Esophagus squamous epithelium (tissue), 5 donors: ENCODE measurements at places on chromosomes 16 and 17.

DNA sequence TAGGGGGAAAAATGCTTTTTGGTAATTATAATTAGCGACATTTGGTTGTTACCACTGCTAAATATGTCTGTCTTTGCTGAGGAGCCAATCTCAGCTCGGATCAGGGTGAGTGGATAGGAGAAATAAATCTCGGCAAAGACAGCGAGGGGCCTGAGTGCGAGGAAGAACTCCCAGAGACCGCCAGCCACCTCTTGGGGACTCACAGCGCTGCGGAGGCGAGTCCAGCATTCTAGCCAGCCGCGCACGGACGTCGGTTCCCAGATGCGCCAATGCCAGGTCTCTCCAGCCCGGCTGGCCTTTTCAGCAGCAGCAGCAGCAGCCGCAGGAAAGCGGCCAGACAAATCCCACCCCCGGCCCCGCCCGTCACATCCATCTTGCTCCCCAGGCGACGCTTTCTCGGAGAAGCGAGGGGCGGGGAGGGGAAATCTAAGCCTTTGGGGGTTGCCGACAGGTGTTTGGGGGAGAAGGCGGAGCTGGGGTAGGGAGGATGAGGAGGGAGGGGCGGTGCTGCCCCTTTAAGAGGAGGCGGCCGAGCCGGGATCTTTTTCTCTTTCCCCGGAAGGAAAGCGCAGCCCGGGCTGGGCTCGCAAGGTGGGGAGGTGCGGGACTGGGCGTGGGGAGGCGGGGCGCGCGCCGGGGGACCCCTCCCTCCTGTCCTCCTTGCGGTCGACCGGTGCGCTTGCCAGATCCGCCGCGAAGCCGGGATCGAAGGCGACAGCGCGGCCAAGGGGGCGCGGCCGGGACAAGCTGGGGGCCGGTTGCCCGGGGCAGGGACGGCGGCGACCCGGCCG lies at the start of gene ITGA3:
Gene ITGA3, plus strand, starts transcription at position 685 of the 791 bp plus-strand sequence. CDS start 330 bp downstream, outside the sequence.
- no peak for DNase-seq
- H3K36me3 ChIP-seq, result no peaks in the 10 kb centered on the region
- H3K4me3 ChIP-seq, result peak within 1 kb of the TSS; percentile 84
- H3K27ac ChIP-seq, result peak within 1 kb of the TSS; percentile 95
- H3K27me3 ChIP-seq, result no peaks in the 10 kb centered on the region

- H3K36me3 ChIP-seq, result peaks cover 30% of the 10 kb centered on the region
- no peak overlapping the region for H3K27ac ChIP-seq
- no peak for DNase-seq
- H3K4me1 ChIP-seq, result no peaks in the 10 kb centered on the region
- H3K27me3 ChIP-seq, result no peaks in the 10 kb centered on the region
- no peak overlapping the region for H3K4me3 ChIP-seq
Observed at GRCh38 chr16:89550421-89551007, 10.0 kb upstream of the RPL13 start.

DNA sequence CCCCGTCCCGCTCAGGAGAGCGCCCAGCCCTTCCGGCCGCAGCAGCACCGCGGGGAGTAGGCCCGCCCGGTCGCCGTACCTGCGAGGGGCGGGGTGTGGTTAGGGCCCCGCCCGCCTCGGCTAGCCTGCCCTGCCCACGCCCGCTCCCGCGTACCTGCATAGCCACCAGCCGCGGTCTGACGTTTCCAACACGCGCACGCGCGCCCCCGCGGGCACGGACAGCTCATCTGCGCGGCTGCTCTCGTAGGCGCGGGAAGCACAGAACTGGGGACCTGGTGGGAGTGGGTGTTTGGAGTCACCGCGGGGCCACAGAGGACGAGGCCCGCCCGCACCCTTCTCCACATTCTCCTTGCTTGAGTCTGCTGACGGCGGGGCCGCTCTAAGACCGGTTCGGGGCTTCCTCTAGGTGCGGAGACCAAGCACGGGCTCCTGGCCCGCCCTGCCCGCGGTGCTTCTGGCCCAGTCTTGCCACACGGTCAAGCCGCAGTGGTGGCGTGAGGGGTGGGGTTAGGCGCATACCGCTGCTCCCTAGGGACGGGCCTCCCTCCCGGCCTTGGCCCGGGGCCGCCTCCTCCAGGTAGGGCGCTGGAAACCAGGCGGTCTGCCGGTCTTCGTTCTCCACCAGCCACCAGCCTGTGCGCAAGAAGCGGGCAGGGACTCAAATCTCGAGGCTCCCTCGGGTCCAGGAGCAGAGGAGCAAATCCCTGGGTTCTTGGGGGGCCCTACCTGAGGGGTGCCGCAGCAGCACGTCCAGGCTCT lies 1.8 kb downstream of the NOXO1 start:
- H3K4me3 ChIP-seq, result peak overlapping the region; percentile 50
- no peak for DNase-seq
- H3K27ac ChIP-seq, result peak overlapping the region; percentile 79
- peaks cover 45% of the 10 kb centered on the region for H3K36me3 ChIP-seq
- peaks cover 12% of the 10 kb centered on the region for H3K27me3 ChIP-seq
- H3K4me1 ChIP-seq, result peaks cover 29% of the 10 kb centered on the region

- no peaks in the 10 kb centered on the region for H3K27me3 ChIP-seq
- no peak overlapping the region for H3K27ac ChIP-seq
- no peak overlapping the region for H3K4me3 ChIP-seq
- DNase-seq, result no peak
- peaks cover 4% of the 10 kb centered on the region for H3K4me1 ChIP-seq
Observed at GRCh38 chr16:51401673-51402072, 250.6 kb upstream of the SALL1 start.

DNA sequence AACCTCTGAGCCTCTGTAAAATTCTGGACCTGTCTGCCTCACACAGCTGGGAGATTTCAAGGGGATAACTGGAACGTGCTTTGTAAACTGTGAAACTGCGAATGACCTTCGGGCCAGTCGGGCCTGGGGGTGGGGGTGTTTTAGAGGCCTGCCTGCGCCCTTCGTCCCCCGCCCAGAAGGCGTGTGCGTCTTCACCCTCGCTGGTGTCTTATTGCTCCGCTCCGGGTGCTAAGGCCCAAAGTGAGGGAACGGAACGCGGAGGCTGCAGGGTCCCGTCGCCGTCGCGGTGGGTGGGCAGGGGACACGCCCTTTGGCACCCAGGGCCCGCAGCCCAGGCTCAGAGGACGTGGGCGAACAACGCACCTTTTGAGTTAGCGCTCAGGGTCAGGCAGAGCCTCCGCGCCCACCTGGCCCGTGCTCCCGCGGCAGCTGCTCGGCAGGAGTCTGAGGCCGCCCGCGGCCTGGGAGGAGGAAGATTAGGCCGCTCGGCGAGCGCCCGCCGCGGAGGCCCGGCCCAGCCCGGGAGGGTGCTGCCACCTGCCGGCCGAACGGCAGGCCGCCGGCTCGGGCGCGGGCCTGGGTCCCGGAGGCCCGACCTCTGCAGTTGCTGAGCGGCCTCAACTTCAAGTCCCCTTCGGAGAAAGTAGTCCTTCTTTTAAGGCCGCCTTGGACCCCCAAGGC lies 29.7 kb downstream of the DCAKD start:
- H3K27me3 ChIP-seq, result peaks cover 12% of the 10 kb centered on the region
- DNase-seq, result no peak
- H3K27ac ChIP-seq, result peak overlapping the region; percentile 83
- no peaks in the 10 kb centered on the region for H3K36me3 ChIP-seq
- H3K4me1 ChIP-seq, result peaks cover 36% of the 10 kb centered on the region

DNA sequence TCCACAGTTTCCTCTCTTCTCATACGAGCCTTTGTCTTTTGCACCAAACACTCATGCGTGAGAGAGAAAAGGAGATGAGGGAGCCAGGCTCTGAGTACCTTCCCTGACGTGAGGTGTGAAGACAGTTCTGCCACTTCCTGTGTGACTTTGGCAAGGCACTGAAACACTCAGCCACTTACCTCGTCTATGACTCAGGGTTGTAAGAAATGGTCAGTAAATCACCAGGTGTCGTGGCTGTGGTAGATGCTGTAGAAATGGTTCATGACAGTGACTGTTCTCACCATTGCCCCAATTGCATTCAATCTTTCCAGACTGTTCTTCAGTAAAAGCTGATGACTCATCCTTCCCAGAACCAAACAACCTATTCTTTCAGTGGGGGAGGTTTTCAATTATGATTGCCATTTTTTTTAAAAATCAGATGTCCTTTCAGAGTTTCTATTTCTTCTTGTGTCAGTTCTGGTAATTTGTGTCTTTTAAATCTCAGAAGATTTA lies 49.2 kb upstream of the CBFA2T3 start:
- H3K36me3 ChIP-seq, result no peaks in the 10 kb centered on the region
- H3K27ac ChIP-seq, result no peak overlapping the region
- DNase-seq, result no peak
- no peak overlapping the region for H3K4me3 ChIP-seq

DNA sequence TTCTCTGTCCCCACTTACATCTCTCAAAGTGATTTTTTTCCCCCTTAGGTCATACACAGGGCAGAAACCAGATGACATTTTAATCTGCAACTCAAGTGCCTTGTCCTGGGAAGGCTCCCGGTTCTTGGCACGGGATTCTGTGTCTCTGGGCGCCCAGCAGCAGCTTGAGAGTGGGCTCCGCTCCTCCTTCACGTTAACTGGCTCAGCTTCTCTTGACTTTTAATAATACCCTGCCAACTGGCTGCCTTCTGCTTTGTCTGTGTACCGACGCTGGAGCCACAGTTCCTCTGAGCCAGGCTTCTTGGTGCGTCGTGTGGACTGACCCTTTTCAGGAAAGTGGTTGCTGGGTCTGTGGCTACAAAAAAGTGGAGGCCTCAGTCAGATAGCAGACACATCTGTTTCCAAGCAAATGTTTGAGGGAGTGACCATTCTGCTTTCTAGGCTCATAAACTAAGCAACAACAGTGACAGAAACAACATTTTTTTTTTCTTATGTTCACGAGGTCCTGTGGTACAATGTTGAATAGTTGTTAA lies 64.9 kb downstream of the IRF8 start:
- H3K4me3 ChIP-seq, result no peak overlapping the region
- no peak overlapping the region for H3K27ac ChIP-seq
- H3K4me1 ChIP-seq, result no peaks in the 10 kb centered on the region

- DNase-seq, result no peak
- peak overlapping the region; percentile 24 for H3K4me3 ChIP-seq
- peak overlapping the region; percentile 93 for H3K27ac ChIP-seq
Observed at GRCh38 chr16:88770461-88771293, 14.3 kb downstream of the PIEZO1 start.

- H3K27ac ChIP-seq, result peak overlapping the region; percentile 68
- no peaks in the 10 kb centered on the region for H3K27me3 ChIP-seq
- H3K36me3 ChIP-seq, result peaks cover 3% of the 10 kb centered on the region
- H3K4me1 ChIP-seq, result peaks cover 8% of the 10 kb centered on the region
- H3K4me3 ChIP-seq, result no peak overlapping the region
- DNase-seq, result no peak
Observed at GRCh38 chr17:65530523-65531255, 30.8 kb downstream of the AXIN2 start.

DNA sequence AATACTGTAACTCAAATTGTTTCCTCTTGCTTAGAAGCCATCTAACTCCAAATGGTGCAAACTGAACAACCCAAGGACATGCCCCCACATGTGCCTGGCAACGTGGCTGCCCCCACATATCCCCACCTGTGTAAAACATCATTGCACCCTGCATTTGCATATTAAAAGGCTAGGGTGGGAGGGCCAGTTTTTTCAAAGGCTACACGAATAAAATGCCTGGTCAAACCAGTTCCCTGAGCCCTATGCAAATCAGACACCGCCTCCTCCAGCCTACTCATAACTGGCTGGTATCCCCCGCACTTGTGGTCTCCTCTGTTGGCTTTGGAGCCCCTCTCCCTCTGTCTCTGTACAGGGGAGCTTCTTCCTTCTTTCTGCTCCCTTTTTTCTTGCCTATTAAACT lies 26.7 kb downstream of the C16orf54 start:
- H3K4me1 ChIP-seq, result no peaks in the 10 kb centered on the region
- no peaks in the 10 kb centered on the region for H3K36me3 ChIP-seq
- no peak overlapping the region for H3K27ac ChIP-seq
- H3K4me3 ChIP-seq, result no peak overlapping the region
- no peaks in the 10 kb centered on the region for H3K27me3 ChIP-seq

DNA sequence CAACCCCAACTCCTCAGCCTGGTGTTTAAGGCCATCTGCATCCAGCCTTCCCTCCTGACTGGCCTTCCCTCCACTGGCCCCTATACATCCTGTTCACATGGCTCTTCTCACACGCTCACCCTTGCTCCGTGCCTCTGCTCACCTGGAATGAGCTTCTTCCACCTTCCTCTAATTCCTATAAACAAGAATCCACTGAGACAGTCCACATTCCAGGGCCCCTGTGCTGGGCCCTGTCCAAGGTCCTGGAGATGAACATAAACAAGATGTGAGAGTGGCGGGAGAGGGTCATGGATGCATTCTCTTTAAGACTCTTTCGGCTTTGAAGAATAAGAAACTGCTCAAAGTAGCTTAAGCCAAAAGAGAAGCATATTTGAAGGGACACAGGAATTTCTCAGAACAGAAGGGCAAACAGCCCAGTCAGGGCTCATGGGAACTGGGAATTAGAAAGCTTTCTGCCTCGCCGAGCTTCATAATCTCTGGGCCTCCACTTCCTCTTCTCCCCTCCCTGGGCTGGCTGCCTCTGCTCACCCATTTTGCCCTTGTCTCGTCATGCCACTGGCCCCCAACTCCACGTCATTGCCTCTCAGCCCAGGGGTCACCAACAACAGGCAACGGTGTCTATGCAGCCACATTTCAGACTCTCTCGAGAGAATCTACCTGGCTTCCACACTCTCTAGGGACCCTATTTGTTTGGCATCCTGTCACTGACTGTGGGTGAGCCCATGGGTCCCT lies 13.5 kb downstream of the SPPL2C start:
- no peaks in the 10 kb centered on the region for H3K27me3 ChIP-seq
- no peak overlapping the region for H3K4me3 ChIP-seq
- no peaks in the 10 kb centered on the region for H3K36me3 ChIP-seq
- DNase-seq, result no peak
- no peak overlapping the region for H3K27ac ChIP-seq

DNA sequence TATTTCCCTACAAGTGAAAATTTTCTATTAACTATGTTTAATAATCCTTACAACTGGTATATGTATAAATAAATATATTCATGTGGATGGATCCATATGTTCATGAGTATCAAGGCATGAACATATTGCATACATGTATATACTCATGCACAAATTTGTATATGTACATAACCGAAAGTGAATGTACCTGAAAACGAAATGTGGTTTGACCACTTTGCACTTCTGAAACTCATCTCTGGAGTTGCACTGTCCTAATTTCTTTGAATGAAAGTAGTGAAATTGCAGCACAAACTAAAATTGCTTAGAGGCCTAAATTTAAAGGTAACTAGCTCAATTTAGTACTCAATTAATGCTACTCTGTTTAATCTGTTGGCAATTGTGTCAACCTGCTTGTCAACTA lies 27.4 kb upstream of the GNAO1 start:
- H3K36me3 ChIP-seq, result no peaks in the 10 kb centered on the region
- H3K4me1 ChIP-seq, result no peaks in the 10 kb centered on the region
- no peak overlapping the region for H3K27ac ChIP-seq
- no peak for DNase-seq
- H3K4me3 ChIP-seq, result no peak overlapping the region

GRCh38 chr17:9937241-9937761 lies 32.2 kb upstream of the RCVRN start:
- H3K4me1 ChIP-seq, result peaks cover 21% of the 10 kb centered on the region
- DNase-seq, result no peak
- no peaks in the 10 kb centered on the region for H3K36me3 ChIP-seq
- no peak overlapping the region for H3K4me3 ChIP-seq
- H3K27me3 ChIP-seq, result no peaks in the 10 kb centered on the region

GRCh38 chr16:56589141-56590039 lies at the start of gene MT3:
TSS of gene MT3 (plus strand) at chr16:56589528. CDS start at chr16:56589591, 63 bp downstream.
- peaks cover 8% of the 10 kb centered on the region for H3K4me1 ChIP-seq
- H3K27ac ChIP-seq, result no peak within 1 kb of the TSS
- H3K27me3 ChIP-seq, result peaks cover 12% of the 10 kb centered on the region
- no peaks in the 10 kb centered on the region for H3K36me3 ChIP-seq
- no peak for DNase-seq

- H3K27me3 ChIP-seq, result peaks cover 96% of the 10 kb centered on the region
- no peaks in the 10 kb centered on the region for H3K36me3 ChIP-seq
- peaks cover 14% of the 10 kb centered on the region for H3K4me1 ChIP-seq
- DNase-seq, result no peak
- H3K27ac ChIP-seq, result no peak overlapping the region
- H3K4me3 ChIP-seq, result no peak overlapping the region
Observed at GRCh38 chr17:73900516-73900915, 256.3 kb upstream of the SDK2 start.
